ENCODE measurements at places on chromosomes 7 and 10. TPM values are rescaled to one million over a fixed set of nuclear protein-coding genes. Genes with fewer than 3 reads are reported as not detected.
A peak's percentile ranks its signal among the peaks of the same experiment; 100 is the strongest.

- no peak for DNase-seq
- H3K4me1 ChIP-seq: no peaks in the 10 kb centered on the region
- no peak overlapping the region for H3K4me3 ChIP-seq
- no peaks in the 10 kb centered on the region for H3K27me3 ChIP-seq
- no peak overlapping the region for H3K27ac ChIP-seq
Measured at GRCh38 chr7:6648066-6648814, 11.1 kb downstream of the ZNF316 start.

DNA sequence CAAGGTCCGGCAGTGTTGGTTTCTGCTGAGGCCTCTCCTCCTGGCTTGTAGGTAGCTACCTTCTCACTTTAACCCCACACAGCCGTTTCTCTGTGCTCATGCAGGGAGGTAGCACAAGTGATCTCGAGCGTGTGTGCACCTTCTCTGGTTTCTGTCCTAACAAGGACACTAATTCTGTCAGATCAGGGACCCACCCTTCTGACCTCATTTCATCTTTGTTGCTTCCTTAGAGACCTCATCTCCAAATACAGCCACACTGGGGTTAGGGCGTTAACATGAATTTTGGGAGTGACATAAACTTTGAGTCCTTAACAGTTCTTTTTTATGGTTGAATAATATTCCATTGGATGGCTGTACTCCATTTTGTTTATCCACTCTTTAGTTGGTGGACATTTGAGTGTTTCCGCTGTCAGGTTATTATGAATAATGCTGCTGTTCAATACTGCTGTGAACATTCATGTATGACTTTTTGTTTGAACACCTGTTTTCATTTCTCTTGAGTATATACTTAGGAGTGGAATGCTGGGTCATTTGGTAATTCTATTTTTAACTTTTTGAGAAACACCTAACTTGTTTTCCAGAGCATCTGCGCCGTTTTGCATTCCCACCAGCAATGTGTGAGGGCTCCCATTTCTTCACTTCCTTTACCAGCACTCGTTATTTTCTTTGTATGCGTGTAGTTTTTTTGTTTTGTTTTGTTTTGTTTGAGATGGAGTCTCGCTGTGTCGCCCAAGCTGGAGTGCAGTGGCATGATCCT is 57.5 kb downstream of the LCOR start:
- no peak for DNase-seq
- H3K4me3 ChIP-seq: no peak overlapping the region
- H3K27me3 ChIP-seq: no peaks in the 10 kb centered on the region
- H3K27ac ChIP-seq: no peak overlapping the region

DNA sequence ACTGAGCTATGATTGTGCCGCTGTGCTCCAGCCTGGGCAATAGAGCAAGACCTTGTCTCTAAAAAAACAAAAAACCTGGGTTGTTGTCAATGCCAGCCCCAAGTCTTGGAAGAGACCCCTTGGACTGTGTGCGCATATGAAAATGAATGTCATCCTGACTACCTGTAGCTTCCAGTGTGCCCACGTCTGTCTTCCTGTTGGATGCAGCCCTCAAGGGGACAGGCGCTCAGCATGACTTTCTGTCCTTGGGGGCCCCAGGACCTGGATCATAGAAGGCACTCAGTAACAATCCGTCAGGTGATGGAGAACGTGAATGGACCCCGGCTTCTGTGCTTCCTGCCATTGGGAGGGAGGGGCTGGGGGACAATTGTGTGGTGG is 9.0 kb downstream of the PRF1 start:
- no peaks in the 10 kb centered on the region for H3K36me3 ChIP-seq
- no peak for DNase-seq
- H3K4me1 ChIP-seq: no peaks in the 10 kb centered on the region
- no peaks in the 10 kb centered on the region for H3K27me3 ChIP-seq

GRCh38 chr10:33273295-33274002 is 61.0 kb downstream of the NRP1 start:
- H3K4me3 ChIP-seq: peak overlapping the region; percentile 46
- H3K27ac ChIP-seq: peak overlapping the region; percentile 16
- no peaks in the 10 kb centered on the region for H3K27me3 ChIP-seq
- H3K4me1 ChIP-seq: peaks cover 25% of the 10 kb centered on the region

GRCh38 chr10:7101451-7101850 is 309.4 kb downstream of the SFMBT2 start:
- H3K36me3 ChIP-seq: no peaks in the 10 kb centered on the region
- H3K4me3 ChIP-seq: no peak overlapping the region
- no peaks in the 10 kb centered on the region for H3K4me1 ChIP-seq
- no peak overlapping the region for H3K27ac ChIP-seq
- no peak for DNase-seq

OPALIN gene
- total RNA-seq: not detected

CRYGN gene
- 0.22 TPM for total RNA-seq

All from kidney (tissue), 22 donors.